ENCODE measurements at places on chromosomes 1 and 21. TPM values are rescaled to one million over a fixed set of nuclear protein-coding genes. Genes with fewer than 3 reads are reported as not detected.

FNDC10 gene
- total RNA-seq = 4.0 TPM

GRCh38 chr1:216904471-216904870 is 181.2 kb upstream of the ESRRG start:
- no peak for DNase-seq

DNA sequence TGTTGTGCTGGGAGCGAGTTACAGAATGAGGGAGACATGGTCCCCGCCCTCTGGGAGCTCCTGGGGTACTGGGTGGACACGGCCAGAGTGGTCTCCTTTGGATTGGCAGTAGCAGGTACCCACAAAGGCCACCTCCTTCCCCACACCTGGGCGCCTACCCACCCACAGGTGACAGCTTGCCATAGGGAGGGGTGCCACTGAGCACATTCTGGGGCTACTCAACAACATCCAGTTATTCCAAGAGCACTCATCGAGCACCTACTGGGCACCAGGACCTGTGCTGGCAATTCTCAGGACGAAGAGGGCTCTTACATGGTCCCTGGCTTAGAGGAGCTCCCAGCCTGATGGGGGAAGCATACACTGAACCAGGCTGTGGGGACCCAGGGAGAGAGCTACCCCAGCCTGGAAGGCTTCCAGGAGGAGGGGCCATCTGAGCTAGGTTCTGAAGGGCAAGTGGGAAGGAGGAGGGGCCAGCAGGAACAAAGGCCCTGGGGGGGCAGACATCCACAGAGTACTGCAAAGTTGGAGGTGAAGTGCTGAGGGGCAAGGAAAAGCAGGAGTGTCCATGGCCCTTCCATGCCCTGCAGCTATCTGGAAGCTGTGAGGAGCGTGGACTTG is 22.0 kb downstream of the MRPL37 start:
- DNase-seq = no peak

TACSTD2 gene
- 0.92 TPM for total RNA-seq

ZNF683 gene
- not detected for total RNA-seq

DNA sequence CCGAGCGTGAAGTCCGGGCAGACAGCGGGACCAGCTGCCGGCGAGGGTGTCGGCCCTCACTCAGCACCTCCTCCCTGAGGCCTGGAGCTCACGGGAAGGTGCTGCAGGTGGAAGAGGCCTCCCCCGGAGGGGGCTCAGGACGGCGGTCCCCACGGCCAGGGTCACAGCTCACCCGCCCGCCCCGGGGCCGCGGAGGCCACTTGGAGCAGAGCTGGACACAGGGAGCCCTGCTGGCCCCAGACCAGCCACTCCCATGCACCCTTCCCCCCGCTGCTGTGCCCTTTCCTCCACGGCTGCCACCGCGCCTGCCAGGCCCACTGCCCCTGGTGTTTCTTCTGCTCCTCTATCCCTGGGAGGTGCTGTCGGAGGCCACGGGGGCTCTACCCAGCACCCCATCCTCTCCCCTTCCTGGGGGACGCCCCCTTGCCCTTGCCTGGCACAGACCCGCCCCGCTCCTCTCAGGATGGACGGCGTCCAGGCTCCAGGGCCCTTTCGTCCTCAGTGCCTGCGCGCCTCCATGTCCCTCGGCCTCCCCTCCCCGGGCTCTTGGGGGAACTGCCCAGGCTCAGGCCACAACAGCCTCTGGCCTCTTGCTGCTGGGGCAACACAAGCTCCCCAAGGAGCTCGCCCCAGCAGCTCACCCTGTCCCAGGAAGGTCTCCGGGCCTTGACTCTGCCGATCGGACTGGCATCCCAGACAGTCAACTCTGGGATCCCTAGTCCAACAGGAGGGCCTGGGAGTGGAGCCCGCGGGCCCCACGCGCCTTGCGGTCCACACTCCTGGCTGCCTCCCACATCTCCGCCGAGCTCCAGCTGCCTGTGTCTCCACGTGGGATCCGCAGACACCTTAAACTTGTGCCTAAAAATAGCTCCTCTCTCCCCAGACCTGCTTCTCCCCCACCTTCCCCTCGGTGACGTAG is 4.1 kb downstream of the TMEM240 start:
- DNase-seq = no peak

GRCh38 chr1:236953151-236953700 is 51.0 kb downstream of the MT1HL1 start:
- DNase-seq = no peak

IL10RB gene
- 31.7 TPM for total RNA-seq

- DNase-seq = no peak
Observed at GRCh38 chr1:226646870-226647449, 92.1 kb downstream of the ITPKB start.

S100A12 gene
- not detected for total RNA-seq

DNA sequence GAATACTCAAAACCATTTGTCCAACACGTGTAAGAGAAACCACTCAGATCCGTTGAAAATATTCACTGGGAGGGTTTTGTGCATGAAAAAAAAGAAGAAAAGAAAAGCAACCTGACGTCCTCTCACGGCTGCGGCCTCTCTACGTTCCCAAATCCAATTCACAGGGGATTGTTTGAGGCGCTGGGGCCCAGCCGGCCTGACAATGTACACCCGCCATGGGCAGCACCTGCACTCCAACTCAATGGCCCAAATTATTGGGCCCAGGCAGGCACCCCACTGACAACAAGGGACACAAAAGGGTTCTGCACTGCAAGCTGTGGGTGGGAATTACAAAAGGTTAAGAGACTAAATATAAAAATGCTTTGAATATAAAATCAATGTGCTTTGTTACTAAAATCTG is 41.5 kb downstream of the MORN1 start:
- no peak for DNase-seq

PLEKHO1 gene
- total RNA-seq = 32.1 TPM

KIAA0040 gene
- not detected for total RNA-seq

DNA sequence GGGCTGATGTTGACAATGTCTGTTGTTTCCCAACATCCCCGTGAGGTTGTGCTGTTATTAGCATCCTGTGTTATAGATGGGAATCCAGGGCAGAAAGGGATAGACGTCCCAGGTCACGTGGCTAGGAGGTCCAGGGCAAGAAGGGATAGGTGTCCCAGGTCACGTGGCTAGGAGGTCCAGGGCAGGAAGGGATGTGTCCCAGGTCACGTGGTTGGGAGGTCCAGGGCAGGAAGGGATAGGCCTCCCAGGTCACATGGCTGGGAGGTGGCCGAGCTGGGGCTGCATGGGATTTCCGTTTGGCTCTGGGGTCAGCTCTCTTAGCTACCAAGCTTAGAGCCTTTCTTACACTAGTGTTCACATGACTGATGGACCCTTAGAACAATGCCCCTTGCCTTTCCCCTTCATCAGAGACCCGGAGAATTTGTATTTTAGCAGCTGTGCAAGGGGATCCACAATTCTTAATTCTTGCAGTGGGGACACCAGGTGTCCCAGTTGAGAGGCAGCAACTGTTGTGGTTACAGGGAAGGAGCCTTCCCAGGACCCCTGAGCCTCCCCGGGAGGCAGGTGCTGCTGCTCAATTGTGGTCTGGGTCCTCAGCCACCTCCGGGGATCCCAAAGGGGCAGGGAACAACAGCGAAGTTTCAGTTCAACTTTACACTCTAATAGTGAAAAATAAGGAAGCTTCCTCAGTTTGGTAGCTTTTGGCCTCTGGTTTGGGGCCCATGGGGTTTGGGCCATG is 69.2 kb downstream of the UMODL1 start:
- DNase-seq = no peak

LCE2A gene
- 14.9 TPM for total RNA-seq

- peak; percentile 69 for DNase-seq
Observed at GRCh38 chr21:40732253-40733023, 114.5 kb downstream of the DSCAM start.

- DNase-seq = no peak
Observed at GRCh38 chr1:160363951-160364735, 2.7 kb upstream of the NHLH1 start.

DDR2 gene
- 196 TPM for total RNA-seq

DCDC2B gene
- not detected for total RNA-seq

GRCh38 chr1:29634746-29635335 is 398.5 kb downstream of the PTPRU start:
- no peak for DNase-seq

DNA sequence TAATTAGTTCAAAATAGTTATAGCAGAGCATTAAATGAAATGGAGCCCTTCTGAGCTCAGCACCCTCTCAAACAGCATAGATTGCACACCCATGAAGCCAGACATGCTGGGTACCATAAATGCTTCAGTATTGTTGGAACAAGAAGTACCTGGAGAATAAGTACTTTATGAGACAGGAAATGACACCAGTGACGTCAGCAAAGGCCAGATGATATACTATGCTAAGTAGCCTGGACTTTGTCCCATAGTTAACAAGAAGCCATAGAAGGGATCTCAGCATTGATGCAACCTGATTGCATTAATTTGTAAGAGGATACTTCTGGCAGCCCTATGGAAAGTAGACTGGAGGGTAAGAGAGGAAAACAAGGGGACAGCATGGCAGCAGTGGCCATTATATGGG is 16.3 kb upstream of the GADD45A start:
- DNase-seq = no peak

NUP210L gene
- not detected for total RNA-seq

TDRKH gene
- total RNA-seq = 2.1 TPM

GRCh38 chr1:210360852-210361477 is 32.3 kb downstream of the HHAT start:
- DNase-seq = peak; percentile 70

NR1I3 gene
- total RNA-seq = not detected

GRCh38 chr21:38312822-38313221 is 56.0 kb downstream of the KCNJ15 start:
- DNase-seq = no peak

GRCh38 chr1:100152271-100152670 is 19.3 kb downstream of the TRMT13 start:
- no peak for DNase-seq

DNA sequence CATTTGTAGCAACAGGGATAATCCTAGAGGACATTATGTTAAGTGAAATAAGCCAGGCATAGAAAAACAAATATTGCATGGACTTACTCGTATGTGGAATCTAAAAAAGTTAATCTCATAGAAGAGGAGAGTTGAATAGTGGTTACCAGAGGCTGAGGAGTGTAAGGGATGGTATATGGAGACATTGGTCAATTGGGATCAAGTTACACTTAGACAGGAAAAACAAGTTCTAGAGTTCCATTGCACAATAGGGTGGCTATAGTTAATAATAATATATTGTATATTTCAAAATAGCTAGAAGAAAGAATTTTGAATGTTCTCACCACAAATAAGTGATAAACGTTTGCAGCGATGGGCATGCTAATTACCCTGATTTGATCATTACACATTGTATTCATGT is 354.6 kb downstream of the SEC16B start:
- no peak for DNase-seq

- DNase-seq = peak; percentile 49
Observed at GRCh38 chr1:34164771-34165391, at the start of gene CSMD2. TSS of gene CSMD2 (minus strand) at chr1:34165230. CDS start at chr1:34165097, 133 bp downstream.

DNA sequence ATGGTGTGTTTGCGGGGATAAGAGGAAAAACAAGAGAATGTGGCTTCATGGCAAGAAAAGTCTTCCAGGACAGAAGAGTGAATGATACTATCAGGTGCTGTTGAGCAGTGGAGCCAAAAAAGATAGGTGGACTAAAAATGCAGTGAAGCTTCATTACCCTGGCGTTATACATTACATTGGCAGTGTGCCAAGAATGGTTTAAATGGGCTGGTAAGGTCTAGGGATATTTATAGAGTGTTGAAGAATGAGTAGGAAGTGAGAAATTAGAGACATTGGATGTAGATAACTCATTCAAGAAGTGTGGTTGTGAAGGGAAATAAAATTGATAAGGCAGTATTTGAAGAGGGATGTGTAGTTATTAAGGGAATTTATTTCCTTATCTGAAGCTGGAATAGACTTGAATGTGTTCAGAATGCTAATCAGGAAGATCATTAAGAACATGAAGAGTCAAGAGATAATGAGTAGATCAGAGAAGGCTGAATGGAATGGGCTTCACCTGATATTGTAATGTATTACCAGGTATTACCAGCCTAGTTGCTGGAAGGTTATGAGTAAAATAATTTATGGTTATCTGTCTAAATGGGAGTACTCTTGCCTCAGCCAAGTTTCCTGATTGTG is 72.7 kb downstream of the MAST2 start:
- no peak for DNase-seq

CAMK1G gene
- total RNA-seq = 5.1 TPM

GRCh38 chr1:19014765-19015164 is 58.3 kb upstream of the IFFO2 start:
- DNase-seq = no peak

GRCh38 chr1:209326831-209327230 is 256.7 kb upstream of the CAMK1G start:
- DNase-seq = no peak

DNA sequence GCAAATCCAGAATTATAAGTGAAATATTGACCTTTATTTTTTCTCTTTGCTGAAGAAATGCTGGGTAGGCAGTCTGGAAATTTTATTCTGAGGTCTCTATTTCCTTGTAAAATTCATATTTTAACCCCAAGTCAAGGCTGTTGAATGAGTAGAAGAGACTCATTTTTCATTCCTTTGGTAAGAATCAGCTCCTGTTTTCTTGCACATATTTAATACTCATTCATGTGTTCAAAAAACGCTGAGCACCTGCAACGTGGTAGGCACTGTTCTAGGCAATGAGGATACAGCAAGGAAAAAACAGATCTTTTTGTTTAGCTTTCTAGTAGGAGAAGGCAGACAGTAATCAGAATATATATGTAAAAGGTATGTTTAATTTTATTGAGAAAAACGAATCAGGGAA is 1.5 kb downstream of the PRKAA2 start:
- DNase-seq = no peak

GRCh38 chr1:201215531-201216357 is 25.1 kb downstream of the IGFN1 start:
- no peak for DNase-seq

- DNase-seq = peak; percentile 100
Observed at GRCh38 chr1:58755468-58755872, 28.4 kb downstream of the JUN start.

- DNase-seq = no peak
Observed at GRCh38 chr1:221515496-221515895, 226.4 kb downstream of the DUSP10 start.

GRCh38 chr1:46173361-46173856 is 1.5 kb upstream of the TSPAN1 start:
- no peak for DNase-seq

DNA sequence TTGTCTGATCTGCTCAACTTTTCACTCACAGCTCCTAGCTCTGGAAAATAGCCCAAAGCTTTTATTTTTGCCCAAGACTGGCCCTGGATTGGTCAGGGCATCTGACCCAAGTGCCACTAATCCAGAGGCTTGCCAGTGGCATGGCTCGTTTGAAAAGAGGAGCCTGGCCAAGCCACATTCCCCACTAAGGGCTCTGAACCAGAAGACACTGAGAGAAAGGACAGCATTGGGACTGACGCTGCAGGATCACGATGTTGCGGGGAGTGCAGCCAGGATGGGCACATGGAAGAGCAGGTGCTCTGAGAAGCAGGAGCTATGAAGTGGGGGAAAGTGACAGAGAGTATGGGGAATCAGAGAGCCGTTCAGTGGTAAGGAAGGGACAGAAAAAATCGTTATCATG is 44.9 kb upstream of the TSPAN2 start:
- no peak for DNase-seq

METTL18 gene
- 4.1 TPM for total RNA-seq

REN gene
- total RNA-seq = 0.15 TPM

- DNase-seq = no peak
Observed at GRCh38 chr1:151526735-151527525, 13.2 kb upstream of the TUFT1 start.

OR2L8 gene
- total RNA-seq = not detected

Data from HFFc6 (cell line).